Ascending aorta (tissue), 2 donors: ENCODE measurements at places on chromosomes 13 and 19. TPM values are rescaled to one million over a fixed set of nuclear protein-coding genes. Genes with fewer than 3 reads are reported as not detected.

The PABPC3 gene
- not detected for total RNA-seq

The SHC2 gene
- total RNA-seq = 51.2 TPM

The NLRP12 gene
- total RNA-seq = not detected

The HSH2D gene
- total RNA-seq = not detected

The SIGLEC11 gene
- total RNA-seq = 12.7 TPM

The SPTBN4 gene
- 0.43 TPM for total RNA-seq

The AMER2 gene
- total RNA-seq = not detected

The ATP8A2 gene
- under 0.01 TPM for total RNA-seq

The SHISA7 gene
- 0.85 TPM for total RNA-seq

The SGCG gene
- not detected for total RNA-seq

The P2RY11 gene
- 10.5 TPM for total RNA-seq

The UPK1A gene
- not detected for total RNA-seq

The LMO7 gene
- total RNA-seq = 176 TPM

GRCh38 chr19:5172859-5173630 is 167.6 kb downstream of the PTPRS start:
- DNase-seq = no peak

- DNase-seq = no peak
These were observed 20.5 kb upstream of the STRN4 start for GRCh38 chr19:46766569-46767317.

DNA sequence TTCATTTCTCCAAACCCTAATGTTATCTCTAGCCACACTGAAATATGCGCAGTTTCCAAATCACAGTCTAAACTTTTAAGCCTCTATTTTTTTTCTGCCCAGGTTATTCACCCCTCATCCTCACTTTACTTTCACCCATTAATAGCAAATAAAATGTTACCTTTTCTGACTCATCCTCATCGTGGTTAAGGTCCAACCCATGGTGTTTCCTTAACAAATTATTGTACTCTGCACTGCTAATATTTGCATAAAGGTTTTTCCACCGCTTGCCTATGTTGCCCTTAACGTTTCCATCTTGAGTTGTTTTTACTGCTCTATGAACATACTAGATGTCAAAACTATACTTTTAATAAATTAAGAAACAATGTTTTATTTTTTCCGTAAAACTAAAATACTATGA is 780.9 kb upstream of the KLHL1 start:
- no peak for DNase-seq

- no peak for DNase-seq
These were observed 37.3 kb upstream of the CD33 start for GRCh38 chr19:51187395-51188226.

GRCh38 chr19:45508417-45508860 is 1.2 kb downstream of the VASP start:
- no peak for DNase-seq

GRCh38 chr13:113061796-113062425 is 43.7 kb upstream of the F7 start:
- no peak for DNase-seq

GRCh38 chr19:11651062-11651461 is 53.8 kb downstream of the ZNF627 start:
- no peak for DNase-seq

DNA sequence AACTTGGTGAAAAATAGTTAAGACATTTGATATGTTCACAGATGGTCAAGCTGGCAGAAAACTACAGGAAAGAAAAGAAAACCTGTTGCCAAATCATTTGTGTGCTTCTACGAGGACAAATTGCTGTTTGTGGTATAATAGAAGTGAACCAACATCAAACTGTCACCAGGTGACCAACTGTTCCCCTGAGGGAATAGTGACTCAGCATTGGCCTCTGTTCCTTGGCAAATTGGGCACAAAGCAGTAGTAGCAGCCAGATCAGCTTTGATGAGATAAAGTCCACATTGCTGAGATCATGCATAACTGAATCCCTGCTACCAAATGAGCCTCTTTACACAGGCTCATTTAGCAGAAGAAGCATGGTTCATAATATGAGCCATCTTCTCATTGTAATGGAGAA is 103.5 kb downstream of the POSTN start:
- DNase-seq = no peak

DNA sequence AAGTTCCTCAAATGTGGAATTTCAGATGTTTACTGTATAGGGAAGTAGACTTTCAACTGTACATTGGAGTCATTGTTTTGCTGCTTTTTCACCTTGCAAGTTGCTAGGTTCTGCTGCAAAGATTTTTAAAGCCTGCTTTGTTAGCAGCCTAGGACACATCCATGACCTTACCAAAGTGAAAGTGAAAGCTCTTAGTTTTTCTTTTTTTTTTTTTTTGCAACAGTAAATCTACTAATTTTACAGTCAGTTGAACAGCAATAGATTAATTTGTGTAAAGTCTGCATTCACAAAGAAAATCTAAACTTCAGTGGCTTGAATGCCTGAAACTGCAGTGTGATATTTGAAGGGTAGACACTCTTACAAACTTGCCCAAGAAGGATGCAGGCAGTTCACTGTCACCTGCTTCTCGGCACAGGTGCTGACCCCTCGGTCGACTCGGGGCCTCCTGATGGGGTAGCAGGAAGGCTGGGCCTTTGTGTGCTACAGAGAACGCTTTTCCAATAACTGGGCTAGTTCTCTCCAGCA is 5.0 kb upstream of the MTIF3 start:
- DNase-seq = no peak

DNA sequence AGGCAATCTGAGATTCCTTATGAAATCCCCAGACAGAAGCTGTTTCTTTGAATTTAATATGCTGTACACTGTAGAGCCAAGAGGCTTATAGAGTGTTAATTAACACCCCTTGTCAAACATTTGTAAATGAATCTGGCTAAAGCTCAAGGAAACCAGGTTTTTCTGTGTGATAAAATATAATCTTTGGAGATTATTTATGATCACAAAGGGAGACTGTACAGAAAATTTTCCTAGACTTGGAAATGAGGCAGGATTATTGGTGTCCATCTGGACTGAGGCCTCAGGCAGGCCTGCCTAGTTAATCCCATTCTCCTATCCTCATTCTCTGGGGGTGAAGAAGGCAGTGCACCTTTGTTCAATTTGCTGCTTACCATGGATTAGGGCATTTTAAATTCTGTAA is 17.8 kb downstream of the KL start:
- DNase-seq = no peak

- DNase-seq = no peak
These were observed 7.6 kb downstream of the SERPINE3 start for GRCh38 chr13:51347099-51347498.

- DNase-seq = no peak
These were observed 160.7 kb downstream of the RFC3 start for GRCh38 chr13:33978653-33979052.

GRCh38 chr13:111282997-111283396 is 37.4 kb upstream of the TEX29 start:
- no peak for DNase-seq

DNA sequence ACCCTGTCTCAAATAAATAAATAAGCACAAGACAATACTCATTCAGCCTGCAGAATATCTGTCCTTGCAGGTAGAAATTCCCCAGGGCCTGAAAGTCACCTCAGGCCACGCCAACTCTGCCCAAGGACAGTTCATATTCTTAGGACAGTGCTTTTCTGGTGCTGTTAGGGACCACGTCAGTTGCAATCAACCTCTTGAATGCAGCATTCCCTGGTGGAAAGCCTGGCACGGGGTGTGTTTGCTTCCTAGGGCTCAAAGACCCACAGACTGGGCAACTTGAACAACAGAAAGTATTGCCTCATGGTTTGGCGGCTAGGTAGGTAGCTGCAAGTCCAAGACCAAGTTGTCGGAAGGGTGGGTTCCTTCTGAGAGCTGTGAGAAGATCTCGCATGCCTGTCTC is 160.3 kb downstream of the KCTD15 start:
- no peak for DNase-seq

DNA sequence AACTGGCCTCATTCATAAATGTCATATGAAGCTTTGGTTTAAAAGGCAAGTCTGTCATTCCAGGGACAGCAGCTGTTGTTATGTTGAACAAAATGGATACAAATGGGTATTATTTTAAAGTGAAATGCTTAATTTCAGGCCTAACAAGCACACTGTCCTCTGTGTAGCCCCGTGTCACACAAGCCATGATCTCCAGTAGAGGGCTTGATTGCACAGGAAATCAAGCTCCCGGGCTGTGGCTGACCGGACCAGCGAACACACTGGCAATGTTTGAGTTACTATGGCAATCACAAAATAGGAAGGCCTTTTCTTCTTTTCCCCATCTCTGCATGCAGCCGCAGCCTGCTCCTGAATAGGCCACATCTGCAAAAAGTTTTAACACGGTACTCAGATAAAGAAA is 64.0 kb upstream of the GSX1 start:
- no peak for DNase-seq

- no peak for DNase-seq
These were observed 58.7 kb downstream of the DPY19L3 start for GRCh38 chr19:32464279-32464678.

DNA sequence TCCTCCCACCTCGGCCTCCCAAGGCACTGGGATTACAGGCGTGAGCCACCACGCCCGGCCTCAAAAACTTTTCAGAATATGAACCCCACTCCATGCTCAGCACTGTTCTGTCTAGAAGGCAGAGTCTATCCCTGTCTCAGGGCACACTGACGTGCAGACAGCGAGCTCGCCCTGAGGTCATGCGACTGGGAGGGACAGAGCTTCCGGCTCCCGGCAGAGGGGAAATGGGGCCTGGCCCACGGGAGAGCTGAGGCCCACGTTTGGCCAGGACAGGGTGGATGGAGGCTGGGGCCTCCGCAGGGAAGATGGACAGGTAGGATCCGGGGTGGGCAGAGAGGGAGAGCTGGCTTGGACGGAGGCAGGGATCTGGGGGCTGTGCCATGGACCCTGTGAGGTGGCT is 2.8 kb upstream of the AZU1 start:
- DNase-seq = no peak

GRCh38 chr13:105139048-105139379 is 1396.4 kb downstream of the EFNB2 start:
- no peak for DNase-seq

- DNase-seq = no peak
These were observed 33.2 kb downstream of the PAK4 start for GRCh38 chr19:39158646-39159260.

DNA sequence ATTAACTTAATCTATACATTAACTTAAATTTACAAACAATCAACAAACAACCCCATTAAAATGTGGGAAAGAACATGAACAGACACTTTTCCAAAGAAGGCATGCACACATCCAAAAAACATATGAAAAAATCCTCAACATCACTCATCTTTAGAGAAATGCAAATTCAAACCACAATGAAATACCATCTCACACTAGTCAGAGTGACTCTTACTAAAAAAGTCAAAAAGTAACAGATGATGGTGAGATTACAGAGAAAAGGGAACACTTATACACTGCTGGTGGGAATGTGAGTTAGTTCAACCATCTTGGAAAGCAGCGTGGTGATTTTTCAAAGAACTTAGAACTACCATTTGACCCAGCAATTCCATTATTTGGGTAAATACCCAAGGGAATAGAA is 759.2 kb upstream of the SLITRK1 start:
- DNase-seq = no peak

DNA sequence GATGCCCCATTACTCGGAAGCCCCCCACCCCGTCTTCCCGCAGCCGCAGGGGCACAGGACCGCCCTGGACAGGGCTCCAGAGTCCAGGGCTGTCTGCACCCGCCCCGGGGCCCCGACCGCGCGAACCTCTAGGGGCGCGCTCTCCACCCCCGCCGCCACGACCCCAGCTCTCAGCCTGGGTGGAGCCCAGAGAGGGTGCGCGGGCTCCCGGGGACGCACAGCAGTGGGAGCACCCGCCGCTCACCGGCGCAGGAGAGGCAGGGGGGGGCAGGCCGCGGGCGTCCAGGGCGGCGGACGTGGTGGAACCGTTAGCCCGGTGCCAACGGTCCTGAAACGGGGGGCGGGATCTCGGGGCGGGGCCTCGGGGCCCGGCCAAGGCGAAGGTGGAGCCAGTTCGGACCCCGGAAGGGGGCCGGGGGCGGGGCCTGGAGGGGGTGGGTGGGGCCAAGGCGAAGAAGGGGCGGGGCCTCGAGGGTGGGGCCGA is at the start of gene ATP8B3:
ATP8B3 (minus strand) TSS at position 335 of the 484 bp plus-strand sequence. CDS start 540 bp downstream, outside the sequence.
- no peak for DNase-seq

DNA sequence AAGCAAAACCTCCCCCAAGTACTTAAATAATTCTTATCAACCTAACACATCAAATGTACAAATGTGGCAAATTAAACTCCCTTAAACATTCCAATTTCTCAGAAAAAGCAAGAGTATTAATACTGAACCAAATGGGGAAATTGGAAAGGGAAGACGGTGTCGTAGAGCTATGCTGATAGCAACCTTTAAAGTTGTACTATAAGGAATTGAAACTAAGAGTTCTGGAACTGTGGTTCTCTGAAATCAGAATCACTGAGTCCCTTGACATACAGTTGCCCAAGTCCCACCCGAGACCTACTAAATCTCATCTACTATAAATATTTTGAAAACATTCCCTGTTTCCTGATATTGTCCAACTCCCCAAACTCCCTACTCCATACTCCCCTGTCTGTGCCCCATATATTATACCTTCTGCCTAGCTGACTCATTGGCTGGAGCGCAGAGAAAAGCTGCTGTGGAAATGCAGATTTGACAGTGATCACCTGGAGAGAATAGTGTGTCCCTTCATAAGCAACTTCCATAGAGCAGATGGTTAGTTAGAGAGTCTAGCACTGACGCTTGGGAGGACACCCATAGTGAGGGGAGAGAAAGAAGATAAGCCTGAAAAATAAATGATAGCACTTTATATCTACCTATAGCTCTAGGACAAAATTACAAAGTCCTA is 51.4 kb upstream of the ITM2B start:
- no peak for DNase-seq

- no peak for DNase-seq
These were observed 31.9 kb downstream of the ATP4B start for GRCh38 chr13:113625965-113626721.

DNA sequence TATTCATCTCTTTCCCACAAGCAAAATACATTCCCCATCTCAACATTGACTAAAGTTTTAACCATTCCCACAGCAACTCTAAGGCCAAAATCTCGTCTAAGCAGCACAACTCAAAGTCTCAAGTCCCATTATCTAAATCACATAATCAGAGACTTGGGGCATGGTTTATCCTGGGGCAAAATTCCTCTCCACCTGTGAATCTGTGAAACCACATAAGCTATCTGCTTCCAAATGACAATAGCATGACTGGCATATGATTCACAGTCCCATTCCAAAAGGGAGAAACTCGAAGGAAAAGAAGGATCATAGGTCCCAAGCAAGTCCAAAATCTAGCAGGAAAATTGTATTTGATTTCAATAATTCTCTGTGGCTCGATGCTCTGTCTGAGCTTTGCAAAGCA is 73.0 kb downstream of the ANKRD10 start:
- no peak for DNase-seq
